ENCODE measurements at places on chromosomes 3 and 15.
A peak's percentile ranks its signal among the peaks of the same experiment; 100 is the strongest.

GRCh38 chr15:67524235-67524634 is 3.3 kb downstream of the C15orf61 start:
- DNase-seq = no peak

DNA sequence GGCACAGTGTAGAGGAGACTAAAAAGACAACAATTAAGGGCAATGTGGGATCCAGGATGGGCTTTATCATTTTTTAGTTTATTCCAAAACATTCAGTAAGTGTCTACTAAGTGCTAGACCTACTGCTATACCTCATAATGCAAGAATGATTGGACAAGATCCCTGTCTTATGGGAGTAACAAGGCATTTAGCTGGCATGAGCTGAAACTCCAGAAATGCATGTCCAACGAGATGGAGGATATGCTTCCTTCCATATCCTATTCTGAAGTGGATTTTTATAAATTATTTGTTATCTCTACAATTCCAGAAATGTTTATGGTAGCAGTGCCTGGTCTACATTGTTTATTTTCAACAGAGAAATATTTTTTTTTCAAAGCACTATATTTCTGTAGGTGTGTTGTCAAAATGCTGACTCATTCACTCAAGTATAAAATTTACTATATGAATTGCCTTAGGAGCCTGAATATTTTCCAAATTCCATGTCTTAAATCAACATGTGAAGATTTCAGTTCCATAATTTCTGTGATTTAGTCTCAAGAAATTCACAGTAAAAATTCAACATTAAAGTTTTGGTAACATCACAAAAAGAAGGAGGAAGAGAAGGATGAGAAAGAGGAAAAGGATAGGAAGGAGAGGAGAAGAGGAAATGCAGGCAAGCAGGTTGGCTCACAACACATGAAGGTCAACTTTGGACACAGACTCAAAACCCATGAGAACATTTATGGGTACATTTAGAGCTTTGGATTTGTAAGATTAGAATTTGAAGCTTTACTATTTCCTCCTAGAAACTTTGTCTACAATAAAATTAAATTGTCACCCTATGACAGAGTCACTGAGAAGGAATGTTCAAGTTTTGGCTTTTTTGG is 88.6 kb downstream of the P3H2 start:
- DNase-seq = no peak

- DNase-seq = no peak
These were observed 920.7 kb upstream of the NR2F2 start for GRCh38 chr15:95409626-95410310.

- DNase-seq = no peak
These were observed 4.4 kb downstream of the MYO5C start for GRCh38 chr15:52291204-52291603.

DNA sequence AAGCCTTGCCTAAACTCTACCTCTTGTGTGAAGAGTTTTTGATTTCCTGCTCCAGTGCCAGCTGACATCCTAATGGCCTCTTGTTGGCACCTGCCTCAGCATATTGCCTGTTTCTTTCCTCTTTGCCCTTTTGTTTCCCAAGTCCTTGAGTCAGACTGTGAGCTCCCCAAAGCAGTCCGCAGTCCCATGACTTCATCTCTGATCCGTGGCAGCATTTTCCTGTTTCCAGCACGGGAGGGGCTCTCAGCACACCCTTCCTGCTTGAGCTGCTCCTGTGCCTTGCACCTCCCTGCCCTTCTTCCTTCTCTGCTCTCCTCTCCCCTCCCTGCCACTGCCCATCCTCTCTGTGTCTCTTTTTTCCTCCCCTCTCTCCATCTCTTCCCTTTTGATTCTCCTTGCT is 179.6 kb downstream of the EPHB1 start:
- DNase-seq = no peak

GRCh38 chr15:98202256-98202655 is 241.8 kb downstream of the ARRDC4 start:
- DNase-seq = no peak

GRCh38 chr15:27854601-27855000 is 244.5 kb downstream of the OCA2 start:
- DNase-seq = no peak

- no peak for DNase-seq
These were observed 73.1 kb downstream of the TNIK start for GRCh38 chr3:171387062-171387461.

GRCh38 chr3:62363275-62363674 is 10.1 kb downstream of the FEZF2 start:
- DNase-seq = no peak

DNA sequence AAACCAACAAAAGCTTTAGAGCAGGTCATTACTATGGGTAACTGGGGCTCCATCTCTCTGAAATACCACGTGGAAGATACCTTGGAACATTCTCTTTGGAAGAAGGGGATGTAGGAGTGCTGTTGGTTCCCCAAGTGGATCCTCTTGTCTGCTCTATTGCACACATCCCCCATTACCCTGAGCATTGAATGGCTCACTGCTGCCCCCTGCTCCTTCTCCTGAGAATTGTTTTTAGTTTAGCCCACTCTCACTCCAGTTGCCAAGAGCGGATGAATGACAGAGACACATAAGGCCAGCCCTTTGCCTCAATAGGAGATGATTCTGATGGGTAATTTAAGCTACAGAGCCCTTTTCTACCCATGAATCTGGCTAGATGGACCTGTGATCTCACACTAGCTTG is 135.6 kb upstream of the SUCLG2 start:
- DNase-seq = peak; percentile 43

DNA sequence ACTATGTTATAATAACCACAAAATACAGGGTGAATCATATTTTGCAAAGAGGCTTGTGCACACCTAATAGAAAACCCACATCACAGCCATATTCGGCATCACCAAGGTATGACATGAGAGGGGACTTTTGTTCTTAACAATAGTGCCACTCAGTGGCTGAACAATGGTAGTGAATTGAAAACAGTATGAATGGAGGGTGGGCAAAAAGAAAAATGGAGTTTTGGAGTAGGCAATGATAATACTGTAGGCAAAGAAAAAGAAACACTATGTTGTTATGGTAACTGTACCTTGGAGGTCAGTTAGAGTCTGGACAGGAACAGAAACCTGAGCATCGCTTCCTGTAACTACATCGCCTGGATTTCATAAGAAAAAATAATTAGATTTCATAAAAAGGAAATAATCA is 348.6 kb downstream of the PLCL2 start:
- DNase-seq = peak; percentile 29

- peak; percentile 18 for DNase-seq
These were observed 37.3 kb downstream of the USF3 start for GRCh38 chr3:113659101-113659541.

DNA sequence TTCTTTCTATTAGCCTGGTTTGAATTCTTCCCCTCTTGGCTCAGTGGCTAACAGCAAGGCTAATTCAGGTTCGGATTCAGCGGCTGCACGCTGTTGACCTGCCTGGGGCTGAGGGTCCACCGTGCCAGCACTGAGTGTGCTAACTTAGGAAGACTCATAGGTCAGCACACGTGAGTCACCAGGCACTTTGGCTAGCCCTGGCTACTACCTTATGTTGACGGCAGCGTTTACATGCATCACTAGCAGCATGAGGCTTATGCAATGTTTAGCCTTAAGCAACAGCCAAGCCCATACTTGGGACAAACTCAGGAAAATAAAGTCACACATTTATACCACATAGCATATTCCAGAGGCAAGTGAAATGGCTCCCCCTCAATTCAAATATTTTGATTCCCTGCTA is 137.7 kb downstream of the RAB11A start:
- no peak for DNase-seq

GRCh38 chr15:65525622-65526021 is 4.6 kb upstream of the HACD3 start:
- DNase-seq = no peak

DNA sequence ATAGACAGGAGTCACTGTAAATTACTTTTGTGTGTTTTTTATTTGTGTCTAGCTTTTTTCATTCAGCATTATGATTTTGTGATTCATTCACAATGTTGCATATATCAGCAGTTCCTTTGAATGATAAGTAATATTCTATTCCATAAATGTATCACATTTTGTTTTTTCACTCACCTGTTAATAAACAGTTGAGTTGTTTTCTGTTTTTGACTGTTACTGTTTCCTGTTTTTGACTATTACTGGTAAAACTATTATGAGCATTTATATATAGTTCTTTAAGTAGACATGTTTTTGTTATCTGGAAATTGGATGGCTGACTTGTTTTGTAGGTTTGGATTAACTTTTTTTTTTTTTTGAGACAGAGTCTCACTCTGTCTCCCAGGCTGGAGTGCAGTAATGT is 138.4 kb downstream of the RSRC1 start:
- DNase-seq = no peak

DNA sequence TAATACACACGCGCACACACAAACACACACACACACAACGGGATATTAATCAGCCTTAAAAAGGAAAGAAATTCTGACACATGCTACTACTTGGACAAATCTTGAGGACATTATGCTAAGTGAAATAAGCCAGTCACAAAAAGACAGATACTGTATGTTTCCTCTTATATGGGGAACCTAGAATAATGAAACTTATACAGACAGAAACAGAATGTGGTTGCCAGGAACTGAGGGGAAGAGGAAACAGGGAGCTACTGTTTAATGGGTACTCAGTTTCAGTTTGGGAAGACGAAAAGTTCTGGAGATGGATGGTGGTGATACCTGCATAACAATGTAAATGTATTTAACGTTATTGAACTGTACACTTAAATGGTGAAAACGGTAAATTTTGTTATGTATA is 20.2 kb downstream of the ICE2 start:
- DNase-seq = no peak

DNA sequence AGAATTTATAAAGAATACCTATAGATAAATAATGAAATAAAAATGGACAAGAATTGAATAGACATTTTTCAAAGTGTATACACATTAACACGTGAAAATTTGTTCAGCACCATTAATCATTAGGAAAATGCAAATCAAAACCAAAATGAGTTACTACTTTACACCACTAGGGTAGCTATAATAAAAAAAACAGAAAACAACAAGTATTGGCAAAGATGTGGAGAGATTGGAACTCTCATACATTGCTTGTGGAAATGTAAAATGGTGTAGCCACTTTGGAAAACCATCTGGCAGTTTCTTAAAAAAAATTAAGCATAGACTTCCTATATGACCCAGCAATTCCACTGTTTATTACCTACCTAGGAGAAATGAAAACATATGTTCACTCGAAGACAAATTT is 172.8 kb upstream of the P2RY1 start:
- no peak for DNase-seq

GRCh38 chr15:56146756-56147155 is 96.9 kb downstream of the RFX7 start:
- no peak for DNase-seq

- DNase-seq = no peak
These were observed 11.8 kb downstream of the TM4SF18 start for GRCh38 chr3:149321640-149322039.

DNA sequence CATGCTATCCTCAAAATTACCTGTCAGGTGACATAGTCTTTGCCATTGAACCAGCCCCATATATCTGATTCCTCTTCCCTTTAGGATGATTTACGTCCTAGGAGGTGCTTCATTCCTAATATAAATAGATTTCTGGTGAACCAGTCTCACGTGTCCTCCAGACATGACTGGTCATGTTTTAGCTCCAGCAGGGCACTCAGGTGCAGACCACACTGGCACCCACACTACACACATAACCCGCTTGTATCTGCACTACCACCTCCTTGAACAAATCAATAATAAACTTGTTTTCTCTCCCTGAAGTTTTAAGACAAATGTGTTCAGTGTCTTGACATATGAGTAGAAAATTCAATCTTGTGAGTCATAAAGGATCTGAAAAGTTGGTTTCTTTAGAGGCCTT is 155.5 kb downstream of the GOLIM4 start:
- no peak for DNase-seq

GRCh38 chr3:129606636-129607390 is at the start of gene PLXND1:
TSS of gene PLXND1 (minus strand) at chr3:129606676. CDS start at chr3:129606639, 37 bp downstream.
- DNase-seq = peak; percentile 50

DNA sequence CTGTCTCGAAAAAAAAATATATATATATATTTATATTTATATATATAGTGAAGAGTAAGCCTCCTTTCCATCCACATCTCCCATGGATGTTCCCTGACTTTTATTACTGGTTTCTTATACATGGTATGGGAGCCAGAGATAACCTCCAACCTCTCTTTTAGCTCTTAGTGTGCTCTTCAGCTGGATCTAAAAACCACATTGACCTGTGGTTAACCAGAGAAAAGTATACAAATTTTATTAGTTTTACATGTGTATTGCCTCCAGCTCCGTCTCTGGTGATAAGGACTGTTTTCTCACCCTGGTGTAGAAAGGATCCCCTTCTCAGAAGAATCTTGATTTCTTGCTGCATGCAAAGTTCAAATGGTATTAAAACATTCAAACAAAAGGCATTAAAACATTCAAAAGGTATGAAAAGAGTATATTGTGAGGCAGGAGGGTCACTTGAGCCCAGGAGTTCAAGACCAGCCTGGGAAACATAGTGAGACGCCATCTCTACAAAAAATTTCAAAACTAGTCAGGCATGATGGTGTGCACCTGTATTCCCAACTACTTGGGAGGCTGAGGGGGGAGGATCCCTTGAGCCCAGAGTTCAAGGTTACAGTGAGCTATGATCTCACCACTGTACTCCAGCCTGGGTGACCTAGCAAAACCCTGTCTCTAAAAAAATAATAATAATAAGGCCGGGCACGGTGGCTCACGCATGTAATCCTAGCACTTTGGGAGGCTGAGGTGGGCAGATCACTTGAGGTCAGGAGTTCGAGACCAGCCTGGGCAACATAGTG is 13.5 kb upstream of the TTBK2 start:
- no peak for DNase-seq

GRCh38 chr15:67720556-67721175 is 104.6 kb upstream of the SKOR1 start:
- DNase-seq = no peak

DNA sequence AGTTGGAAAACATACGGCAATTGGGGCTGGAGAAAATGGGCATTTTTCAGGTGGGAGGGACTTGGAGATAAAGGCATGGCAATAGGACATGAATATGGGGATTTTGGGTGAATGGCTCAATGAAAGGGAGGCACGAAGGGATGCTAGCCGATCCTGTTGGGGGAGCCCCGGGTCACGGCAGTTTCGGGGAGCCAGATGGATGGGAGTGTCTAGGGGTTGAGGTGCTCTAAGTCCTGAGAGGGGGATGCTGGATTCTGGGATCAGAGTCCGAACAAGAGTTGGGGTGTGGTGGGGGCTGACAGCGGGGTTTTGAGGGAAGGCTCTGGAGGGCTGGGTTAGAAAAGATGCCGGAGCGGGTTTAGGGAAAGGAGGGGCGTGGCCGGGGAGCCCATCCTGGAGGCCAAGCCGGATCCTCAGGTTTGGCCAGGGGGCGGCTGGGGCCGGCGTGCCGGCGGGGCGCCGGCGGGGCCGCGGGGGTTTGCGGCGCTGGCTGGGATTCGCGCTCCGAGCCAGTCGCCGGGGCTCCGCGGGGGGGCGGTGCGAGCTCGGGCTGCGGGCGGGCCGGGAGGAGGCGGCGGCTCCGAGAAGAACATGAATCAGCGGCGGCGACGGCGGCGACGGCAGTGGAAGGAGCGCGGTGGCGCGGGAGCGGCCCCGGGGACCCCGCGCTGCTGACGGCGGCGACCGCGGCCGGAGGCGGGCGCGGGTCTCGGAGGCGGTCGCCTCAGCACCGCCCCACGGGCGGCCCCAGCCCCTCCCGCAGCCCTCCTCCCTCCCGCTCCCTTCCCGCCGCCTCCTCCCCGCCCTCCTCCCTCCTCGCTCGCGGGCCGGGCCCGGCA is at the start of gene TYRO3:
Gene TYRO3 (plus strand): TSS at position 813 of the 839 bp plus-strand sequence. CDS start 46 bp downstream, outside the sequence.
- peak; percentile 57 for DNase-seq

All from CD4-positive, alpha-beta T cell treated with Interleukin-15 for 1 hour (primary cell).